ENCODE measurements at places on chromosomes 1 and 21.

GRCh38 chr1:54792686-54793282 lies 8.3 kb downstream of the TTC22 start:
- DNase-seq: no peak

- DNase-seq: peak; percentile 50
Observed at GRCh38 chr1:240732390-240732789, 120.4 kb upstream of the GREM2 start.

GRCh38 chr1:200362421-200362820 lies 47.4 kb downstream of the ZNF281 start:
- no peak for DNase-seq

- DNase-seq: peak; percentile 89
Observed at GRCh38 chr1:169491845-169492281, 6.1 kb upstream of the SLC19A2 start.

DNA sequence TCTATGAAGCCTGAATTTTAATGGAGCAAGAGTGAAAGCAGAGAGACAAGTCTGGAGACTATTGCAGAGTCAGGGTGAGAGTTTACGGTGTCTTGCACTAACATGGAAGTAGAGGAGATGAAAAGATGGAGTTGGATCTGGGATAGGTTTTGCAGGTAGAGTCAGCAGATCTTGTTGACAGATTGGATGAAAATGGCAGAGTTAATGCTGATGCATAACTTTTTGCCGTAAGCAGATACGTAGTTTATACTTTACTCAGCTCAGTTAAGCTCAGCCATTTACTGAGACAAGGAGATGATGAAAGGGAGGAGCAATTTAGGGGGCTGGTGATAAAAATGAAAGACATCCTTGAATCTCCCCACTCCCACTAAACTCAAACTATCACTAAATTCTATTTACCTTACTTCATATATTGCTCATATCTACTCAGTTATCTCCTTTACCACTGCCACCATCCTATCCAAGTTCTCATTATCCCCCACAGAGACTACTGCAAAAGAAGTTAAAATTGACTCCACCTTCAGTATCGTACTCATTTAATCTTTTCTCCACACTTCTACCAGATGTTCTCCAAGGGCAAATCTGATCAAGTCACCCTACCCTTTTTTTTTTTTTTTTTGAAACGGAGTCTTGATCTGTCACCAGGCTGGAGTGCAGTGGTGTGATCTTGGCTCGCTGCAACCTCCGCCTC lies 13.8 kb downstream of the C1orf185 start:
- no peak for DNase-seq

GRCh38 chr1:93769777-93770176 lies 88.1 kb upstream of the BCAR3 start:
- no peak for DNase-seq

GRCh38 chr1:179202161-179202560 lies 27.3 kb downstream of the ABL2 start:
- DNase-seq: no peak

DNA sequence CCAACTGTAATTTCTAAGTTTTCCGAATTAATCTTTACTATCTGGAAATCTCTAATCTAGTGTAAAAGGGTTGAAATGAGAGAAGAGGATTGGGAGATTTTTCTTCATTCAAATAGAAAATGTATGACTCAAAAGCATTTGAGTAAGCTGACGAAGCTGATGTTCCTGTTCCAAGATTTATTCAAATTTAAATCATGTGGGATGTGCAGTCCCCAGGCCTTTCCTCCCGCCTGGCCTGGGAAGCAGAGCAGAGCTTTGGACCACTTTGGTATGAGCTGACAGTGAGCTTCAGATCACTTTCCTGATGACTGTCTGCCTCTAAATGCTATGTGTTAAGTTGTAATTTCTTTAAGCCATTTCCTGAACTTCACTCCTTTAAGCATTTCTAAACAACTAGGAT lies 192.0 kb downstream of the DHRS3 start:
- DNase-seq: no peak

GRCh38 chr1:76759950-76760349 lies 107.3 kb upstream of the ST6GALNAC5 start:
- DNase-seq: no peak

Measured in activated CD4-positive, alpha-beta T cell treated with anti-CD3 and anti-CD28 coated beads, Interleukin-2, amount 50 U/mL, for 16 hours (primary cell).